ENCODE measurements at places on chromosomes 5 and 9. TPM values are rescaled to one million over a fixed set of nuclear protein-coding genes. Genes with fewer than 3 reads are reported as not detected.

FBLL1 gene
- 3.8 TPM for total RNA-seq

SLC34A3 gene
- total RNA-seq: not detected

NANS gene
- total RNA-seq: 43.9 TPM

STPG3 gene
- 0.50 TPM for total RNA-seq

GDF9 gene
- total RNA-seq: 0.30 TPM

INSL4 gene
- not detected for total RNA-seq

TUT7 gene
- total RNA-seq: 30.2 TPM

CLK4 gene
- total RNA-seq: 28.7 TPM

ZNF354C gene
- total RNA-seq: 6.3 TPM

TRIM36 gene
- total RNA-seq: 11.1 TPM

ADGRD2 gene
- total RNA-seq: not detected

ITK gene
- not detected for total RNA-seq

AIF1L gene
- total RNA-seq: 31.1 TPM

TTLL11 gene
- total RNA-seq: 7.9 TPM

GAPT gene
- total RNA-seq: not detected

SLC12A2 gene
- total RNA-seq: 37.9 TPM

SLC23A1 gene
- not detected for total RNA-seq

SLC28A3 gene
- total RNA-seq: not detected

TOR1B gene
- 32.7 TPM for total RNA-seq

FOXD4 gene
- 0.43 TPM for total RNA-seq

TPM2 gene
- total RNA-seq: 515 TPM

EQTN gene
- total RNA-seq: not detected

SPOCK1 gene
- total RNA-seq: 954 TPM

USP20 gene
- total RNA-seq: 32.6 TPM

MRPL36 gene
- 51.9 TPM for total RNA-seq

PCDHGA9 gene
- 1.9 TPM for total RNA-seq

GALNT12 gene
- not detected for total RNA-seq

CMYA5 gene
- 0.39 TPM for total RNA-seq

CAVIN4 gene
- 1.1 TPM for total RNA-seq

C1QTNF3 gene
- total RNA-seq: 3.3 TPM

OBP2B gene
- not detected for total RNA-seq

SH3TC2 gene
- total RNA-seq: 0.83 TPM

SPATA31A3 gene
- total RNA-seq: not detected
